ENCODE measurements at places on chromosomes 1 and 21. TPM values are rescaled to one million over a fixed set of nuclear protein-coding genes. Genes with fewer than 3 reads are reported as not detected.

The GOLT1A gene
- polyA plus RNA-seq: not detected

The KRTAP13-4 gene
- polyA plus RNA-seq: not detected

The TNFRSF4 gene
- polyA plus RNA-seq: not detected

The S100A16 gene
- 117 TPM for polyA plus RNA-seq

The PDE9A gene
- 5.6 TPM for polyA plus RNA-seq

The B3GALT5 gene
- polyA plus RNA-seq: 0.23 TPM

The SDHB gene
- 120 TPM for polyA plus RNA-seq

The ALPL gene
- polyA plus RNA-seq: 9.2 TPM

The SLC44A5 gene
- 1.2 TPM for polyA plus RNA-seq

The KRTAP19-1 gene
- not detected for polyA plus RNA-seq

The CD46 gene
- polyA plus RNA-seq: 78.8 TPM

The KRTAP7-1 gene
- not detected for polyA plus RNA-seq

The CCDC27 gene
- polyA plus RNA-seq: 0.05 TPM

The PSEN2 gene
- polyA plus RNA-seq: 17.8 TPM

The WNT4 gene
- 3.8 TPM for polyA plus RNA-seq

The PTTG1IP gene
- polyA plus RNA-seq: 144 TPM

The AMY1C gene
- not detected for polyA plus RNA-seq

The MROH7 gene
- polyA plus RNA-seq: 3.4 TPM

The C1orf167 gene
- polyA plus RNA-seq: not detected

The FLG2 gene
- polyA plus RNA-seq: not detected

The FOXD3 gene
- polyA plus RNA-seq: 0.20 TPM

The GRHL3 gene
- not detected for polyA plus RNA-seq

The ERVH48-1 gene
- not detected for polyA plus RNA-seq

The CALML6 gene
- 0.04 TPM for polyA plus RNA-seq

The HES4 gene
- polyA plus RNA-seq: not detected

The SERTAD4 gene
- polyA plus RNA-seq: 6.5 TPM

The TSPEAR gene
- 0.13 TPM for polyA plus RNA-seq

The PRKAA2 gene
- polyA plus RNA-seq: 2.9 TPM

The PIGR gene
- 0.04 TPM for polyA plus RNA-seq

The LEMD1 gene
- 0.58 TPM for polyA plus RNA-seq

The CD53 gene
- 7.4 TPM for polyA plus RNA-seq

The SPRR1B gene
- polyA plus RNA-seq: not detected

The KLHL17 gene
- 0.13 TPM for polyA plus RNA-seq

The ZNF695 gene
- polyA plus RNA-seq: 0.35 TPM

The VPS45 gene
- 45.8 TPM for polyA plus RNA-seq

The OR2G6 gene
- polyA plus RNA-seq: not detected

Measured in ovary (tissue), 10 donors.